ENCODE measurements at places on chromosomes 4 and X.

DNA sequence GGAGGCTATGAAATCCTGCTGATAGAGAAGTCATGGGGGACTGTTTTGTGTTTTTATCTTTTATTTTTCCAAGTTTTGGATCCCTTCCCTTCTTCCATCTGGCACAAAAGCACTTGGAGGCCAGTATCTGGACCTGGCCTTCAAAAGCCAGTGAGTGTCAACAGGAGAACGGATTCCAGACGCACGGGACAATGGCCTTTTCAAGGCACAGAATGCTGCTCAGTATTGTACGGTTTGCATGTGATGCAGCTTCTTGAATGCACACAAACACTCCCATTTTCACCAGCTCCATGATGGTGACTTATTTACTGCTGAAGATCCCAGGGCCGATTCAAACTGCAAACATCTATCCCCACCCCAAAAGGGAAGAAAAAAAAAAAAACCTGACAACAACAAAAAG is 145.4 kb downstream of the CPEB2 start:
- no peak for DNase-seq

GRCh38 chrX:68822641-68823410 is 6.0 kb upstream of the EFNB1 start:
- no peak for DNase-seq

- no peak for DNase-seq
These were observed 14.4 kb downstream of the OGT start for GRCh38 chrX:71547339-71547738.

- DNase-seq = no peak
These were observed 16.8 kb downstream of the SCFD2 start for GRCh38 chr4:53349091-53349491.

- no peak for DNase-seq
These were observed 1313.2 kb downstream of the ADGRL3 start for GRCh38 chr4:62513306-62513705.

All from activated CD4-positive, CD25-positive, alpha-beta regulatory T cell treated with anti-CD3 and anti-CD28 coated beads, Interleukin-2, amount 50 U/mL, for 72 hours (primary cell).